ENCODE measurements at places on chromosomes 6 and 20.

DNA sequence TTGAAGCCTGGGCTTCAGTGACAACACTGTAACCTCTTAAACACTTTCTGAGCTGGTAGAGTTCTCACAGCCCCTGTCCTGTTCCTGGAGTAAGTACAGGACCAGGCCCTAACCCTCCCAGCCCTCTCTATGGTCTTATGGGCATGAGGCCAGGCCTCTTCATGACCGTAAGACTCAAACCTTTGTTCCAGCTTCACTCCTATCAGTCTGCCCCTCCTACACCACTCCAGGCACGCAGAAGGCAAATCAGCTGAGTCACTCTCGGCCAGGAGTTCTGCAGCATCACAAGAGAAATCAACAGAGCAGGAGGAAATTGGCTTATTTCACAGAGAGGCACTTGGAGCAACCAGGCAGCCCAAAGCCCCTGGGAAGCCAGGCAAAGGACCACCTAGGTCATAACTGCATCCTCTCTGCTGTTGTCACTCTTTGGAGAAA is 25.3 kb upstream of the CHD6 start:
- no peak for DNase-seq

- no peak for DNase-seq
Observed at GRCh38 chr6:15555101-15556038, 107.5 kb downstream of the DTNBP1 start.

GRCh38 chr6:84772428-84773132 is 8.2 kb upstream of the TBX18 start:
- DNase-seq: no peak

DNA sequence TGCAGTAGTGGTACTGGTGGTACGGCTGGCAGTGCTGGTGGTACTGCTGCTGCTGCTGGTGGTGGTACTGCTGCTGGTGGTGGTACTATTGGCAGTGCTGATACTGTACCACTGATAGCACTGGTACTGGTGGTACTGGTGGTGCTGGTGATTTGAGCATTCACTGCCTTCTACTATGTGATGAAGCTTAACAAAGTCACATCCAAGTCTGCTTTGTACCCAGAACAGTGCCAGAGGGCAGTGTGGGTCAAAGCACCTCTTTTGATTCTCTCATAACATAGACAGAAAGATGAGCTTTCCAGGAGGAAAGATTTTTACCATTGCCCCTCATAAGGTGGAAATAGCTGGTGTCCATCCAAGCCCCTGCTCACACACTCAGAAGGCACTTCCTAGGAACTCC is 48.7 kb downstream of the ANKRD6 start:
- no peak for DNase-seq

- no peak for DNase-seq
Observed at GRCh38 chr6:87618531-87618930, 28.6 kb downstream of the ORC3 start.

DNA sequence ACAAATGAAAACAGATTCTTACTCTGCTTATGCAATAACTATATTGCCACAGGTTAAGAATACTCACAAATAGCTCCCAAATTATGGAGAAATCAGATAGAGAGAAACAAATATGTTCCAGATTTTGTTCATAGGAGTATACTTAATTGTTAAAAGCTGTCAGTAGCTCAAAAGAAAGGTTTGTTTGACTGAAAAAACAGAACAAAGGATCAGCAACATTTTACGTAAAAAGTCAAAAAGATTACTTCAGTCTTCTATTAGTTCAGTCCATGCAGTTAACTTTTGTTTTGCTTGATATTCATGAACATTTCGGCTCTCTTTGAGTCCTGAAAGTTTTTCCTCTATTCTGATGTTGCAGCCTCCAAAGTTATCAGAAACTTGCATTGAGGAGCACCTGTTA is 13.4 kb upstream of the NANP start:
- no peak for DNase-seq

DNA sequence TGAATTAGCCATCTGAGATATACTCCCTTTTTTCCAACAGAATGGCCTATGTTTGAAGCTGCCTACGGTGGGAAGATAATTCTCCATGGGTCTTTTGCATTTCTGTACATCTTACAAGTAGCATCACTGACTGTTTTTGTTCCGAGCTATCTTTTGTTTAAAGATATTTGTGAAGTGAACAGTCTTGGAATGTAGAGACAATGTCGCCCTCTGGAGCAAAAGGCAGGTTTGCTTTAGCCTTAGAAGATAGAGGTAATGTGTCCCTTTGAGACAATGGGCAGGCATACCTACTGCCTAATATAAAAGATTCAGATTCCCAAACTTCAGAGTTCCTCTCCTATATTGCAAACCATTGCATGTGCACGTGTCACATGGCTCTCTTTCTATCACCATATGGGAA is 347.8 kb upstream of the CNR1 start:
- DNase-seq: no peak

GRCh38 chr6:53603386-53604116 is 58.6 kb upstream of the GCLC start:
- no peak for DNase-seq

DNA sequence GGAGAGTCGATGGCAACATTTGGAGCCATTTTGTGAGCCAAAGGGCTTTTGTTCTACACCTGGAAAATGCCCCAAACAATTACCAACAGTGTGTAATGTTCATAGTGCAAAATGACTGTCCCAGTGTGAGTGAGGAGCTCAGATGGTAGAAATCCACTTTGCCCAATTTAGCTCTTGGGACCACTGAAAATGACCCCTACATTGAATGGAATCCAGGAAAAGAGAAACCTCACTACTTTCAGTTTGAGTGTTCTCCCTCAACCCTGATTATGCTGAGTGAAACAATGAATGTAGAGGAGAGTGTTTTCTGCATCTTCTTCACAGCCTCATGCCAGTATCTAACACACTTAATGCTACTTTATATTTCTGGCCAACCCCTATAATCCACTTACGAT is 84.9 kb upstream of the NRN1 start:
- DNase-seq: no peak

GRCh38 chr6:137013738-137014602 is 30.8 kb downstream of the IL20RA start:
- DNase-seq: no peak

- DNase-seq: no peak
Observed at GRCh38 chr6:140036196-140036595, 661.7 kb upstream of the CITED2 start.

DNA sequence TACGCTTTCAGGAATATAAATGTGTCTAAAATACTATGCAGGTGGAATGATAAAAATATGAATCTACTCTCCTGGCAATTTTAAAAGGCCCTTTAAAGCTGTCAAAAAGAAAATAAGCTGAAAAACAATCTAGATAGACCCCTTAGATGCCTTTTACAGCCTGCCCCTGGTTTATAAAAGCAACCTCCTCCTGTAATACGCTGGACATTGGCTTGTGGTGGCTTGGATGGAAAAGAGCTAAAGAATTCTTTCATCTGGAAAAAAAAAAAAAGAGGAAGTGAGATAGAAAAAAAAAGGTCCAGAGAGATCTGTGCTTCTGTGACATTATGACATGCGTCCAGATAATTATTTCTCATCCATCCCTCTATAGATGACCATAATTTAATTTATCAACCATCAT is 115.9 kb upstream of the NRSN1 start:
- no peak for DNase-seq

DNA sequence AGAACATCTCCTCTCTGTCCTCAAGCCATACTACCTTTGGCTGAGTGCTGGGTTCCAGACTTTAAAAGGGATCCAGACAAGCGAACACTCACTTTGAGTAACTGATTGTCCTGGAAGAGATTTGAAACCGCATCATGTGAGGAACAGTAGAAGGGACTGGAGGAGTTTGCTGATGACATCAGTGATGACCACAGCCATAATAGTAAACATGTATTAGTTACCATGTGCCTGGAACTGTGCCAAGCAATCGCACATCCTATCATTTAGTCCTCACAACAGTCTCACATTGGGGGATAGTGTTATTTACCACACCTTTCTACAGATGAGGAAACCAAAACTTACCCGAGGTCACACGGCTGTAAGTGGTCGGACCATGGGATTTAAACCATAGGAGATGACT is 39.8 kb downstream of the ARMC2 start:
- no peak for DNase-seq

GRCh38 chr6:152012227-152012626 is 204.7 kb downstream of the ESR1 start:
- no peak for DNase-seq

DNA sequence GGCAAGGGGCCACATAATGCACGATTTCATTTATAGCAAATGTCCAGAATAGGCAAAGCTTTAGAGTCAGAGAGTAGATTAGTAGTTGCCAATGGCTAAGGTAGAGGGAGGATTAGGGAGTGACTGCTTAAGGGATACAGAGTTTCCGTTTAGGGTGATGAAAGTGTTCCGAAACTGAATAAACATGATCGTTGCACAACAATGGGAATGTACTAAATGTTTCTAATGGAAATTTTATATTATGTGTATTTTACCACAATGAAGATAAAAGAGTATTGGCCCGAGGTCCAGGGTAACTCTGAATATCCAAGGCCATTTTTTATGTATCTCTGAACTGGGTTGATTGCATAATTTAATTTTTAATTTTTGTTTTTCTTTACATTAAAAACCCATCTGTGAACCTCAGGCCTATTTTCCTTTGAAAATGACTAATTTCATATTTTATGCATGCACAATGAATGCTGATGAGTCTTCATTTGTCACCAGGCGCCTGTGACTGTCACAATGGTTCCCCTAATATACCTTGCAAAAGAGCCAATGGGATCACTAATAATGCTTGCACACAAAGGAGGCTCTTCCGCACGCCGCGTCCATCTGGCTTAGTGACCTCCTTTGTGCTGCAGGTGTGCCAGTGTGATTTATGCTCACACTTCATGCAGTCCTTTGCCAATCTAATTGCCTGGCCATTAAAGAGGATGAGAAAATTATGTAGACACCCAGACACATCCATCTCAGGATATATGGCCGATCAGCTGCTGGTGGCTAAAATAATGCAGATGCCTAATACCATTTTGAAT is 612.5 kb downstream of the CDH26 start:
- no peak for DNase-seq

DNA sequence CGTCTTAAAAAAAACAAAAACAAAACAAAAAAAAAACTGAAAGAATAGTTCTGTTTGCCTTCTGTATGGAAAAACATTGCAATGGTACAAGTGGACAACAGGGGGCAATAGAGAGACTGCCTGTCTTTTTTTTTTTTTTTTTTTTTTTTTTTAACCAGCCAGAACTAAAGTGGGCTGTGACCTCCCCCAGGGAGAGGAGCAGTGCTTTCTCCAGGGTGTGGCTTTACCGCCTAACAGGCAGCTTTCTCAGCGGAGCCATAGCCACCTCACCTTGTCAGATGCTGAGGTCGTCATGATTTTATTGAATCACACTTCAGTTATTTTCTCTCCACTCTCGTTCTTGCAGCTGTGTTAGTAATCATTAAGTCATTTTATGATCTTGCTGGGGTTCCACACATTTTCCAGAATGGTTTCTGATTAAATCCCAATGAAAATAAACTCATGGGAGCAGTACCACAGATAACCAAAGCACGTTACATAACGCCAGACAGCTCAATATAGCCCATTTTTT is 78.4 kb downstream of the GMPR start:
- no peak for DNase-seq

- DNase-seq: no peak
Observed at GRCh38 chr20:46638134-46638897, 12.9 kb downstream of the SLC13A3 start.

DNA sequence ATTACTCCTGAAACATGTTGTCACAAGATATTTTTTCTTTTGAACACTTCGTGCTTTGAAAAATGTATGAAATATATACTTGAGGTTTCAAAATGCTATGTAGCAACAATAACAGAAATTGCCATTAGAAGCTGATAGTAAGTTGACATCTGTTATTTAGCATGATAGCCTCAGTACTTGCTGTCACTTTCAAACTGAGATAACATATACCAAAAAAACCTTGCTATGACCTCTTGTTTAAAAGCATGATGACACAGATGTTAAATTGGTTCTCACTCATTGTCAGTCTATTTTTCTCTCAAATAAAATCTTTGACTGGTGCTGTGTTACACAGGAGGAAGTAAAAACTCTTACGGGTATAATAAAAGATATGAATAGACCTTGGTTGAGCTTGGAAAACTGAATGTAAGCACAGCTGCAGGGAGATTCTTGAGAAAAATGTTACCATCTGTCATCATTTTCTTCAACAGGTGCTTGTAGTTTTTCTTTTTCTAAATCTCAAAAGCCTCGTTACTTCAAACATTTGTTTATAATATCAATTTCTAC is 18.6 kb downstream of the MOXD1 start:
- DNase-seq: no peak

DNA sequence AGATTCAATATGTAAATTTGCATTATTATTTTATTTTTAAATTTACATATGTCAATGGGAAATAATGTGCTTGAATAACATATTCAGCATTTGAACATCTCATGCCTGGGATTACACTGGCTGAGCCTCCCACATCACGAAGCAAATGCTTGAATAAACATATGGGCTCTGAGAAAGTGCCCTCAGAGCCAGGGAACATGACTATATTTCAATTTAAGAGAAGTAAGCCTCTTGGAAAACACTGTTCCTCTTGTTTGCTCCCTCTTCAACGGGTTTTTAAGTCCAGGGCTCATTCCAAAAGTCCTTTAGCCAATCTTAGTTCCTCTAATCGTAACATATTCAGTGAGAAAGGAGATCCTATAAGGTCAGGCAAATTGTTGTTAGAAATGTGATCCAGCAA is 122.0 kb downstream of the GMPR start:
- no peak for DNase-seq

Data from cerebellar nuclear complex (tissue), 1 donor.